Hippocampal formation (tissue), 2 donors: ENCODE measurements at places on chromosomes 5 and 9.

- DNase-seq = no peak
These were observed 6.8 kb upstream of the S1PR3 start for GRCh38 chr9:88984543-88984883.

DNA sequence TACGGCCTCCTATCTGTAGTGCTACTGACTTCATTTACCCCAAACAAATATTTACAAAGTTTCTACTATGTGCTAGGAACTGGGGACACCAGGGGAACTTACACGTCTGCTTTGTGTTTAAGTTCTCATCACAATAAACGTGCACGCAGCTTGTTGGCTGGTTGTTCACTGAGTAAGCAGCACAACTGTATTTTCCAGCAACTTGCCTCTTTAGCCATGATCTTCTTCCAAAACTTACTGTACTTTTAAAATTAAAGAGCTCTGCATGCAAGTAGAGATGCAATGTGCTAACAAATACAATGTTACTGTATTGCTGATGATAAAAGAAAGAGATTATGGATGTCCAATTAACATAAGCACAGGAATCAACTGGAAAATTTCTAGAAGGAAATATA, 62.8 kb downstream of the RAPGEF1 start:
- no peak for DNase-seq

DNA sequence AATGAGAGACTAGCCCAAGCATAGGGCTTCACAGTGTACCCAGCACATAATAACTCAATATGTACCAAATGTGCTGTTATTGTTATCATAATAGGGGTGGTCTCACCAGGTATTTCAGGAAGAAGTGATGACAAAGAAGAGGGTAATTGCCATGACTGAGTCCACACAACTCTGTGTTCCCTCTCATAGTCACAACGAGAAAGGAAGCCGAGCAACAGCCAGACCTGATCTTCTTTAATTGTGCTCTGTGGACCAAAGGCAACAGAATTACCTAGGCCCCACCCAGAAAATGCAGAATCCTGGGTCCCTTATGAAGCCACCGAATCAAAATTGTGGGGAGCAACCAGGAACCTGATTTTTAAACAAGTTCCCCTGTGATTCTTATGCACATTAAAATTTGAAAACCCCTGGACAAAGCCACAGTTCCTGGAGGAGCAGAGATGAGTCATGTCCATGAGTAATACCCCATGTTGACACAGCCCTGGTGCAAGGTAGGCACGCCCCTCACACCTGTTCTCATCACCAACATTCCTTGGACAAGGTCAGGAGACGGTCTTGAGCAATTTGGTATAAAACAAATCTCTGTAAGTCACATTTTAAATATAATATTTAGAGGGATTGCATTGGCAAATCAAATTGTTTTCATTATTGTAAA, 5.2 kb downstream of the FGF1 start:
- no peak for DNase-seq

DNA sequence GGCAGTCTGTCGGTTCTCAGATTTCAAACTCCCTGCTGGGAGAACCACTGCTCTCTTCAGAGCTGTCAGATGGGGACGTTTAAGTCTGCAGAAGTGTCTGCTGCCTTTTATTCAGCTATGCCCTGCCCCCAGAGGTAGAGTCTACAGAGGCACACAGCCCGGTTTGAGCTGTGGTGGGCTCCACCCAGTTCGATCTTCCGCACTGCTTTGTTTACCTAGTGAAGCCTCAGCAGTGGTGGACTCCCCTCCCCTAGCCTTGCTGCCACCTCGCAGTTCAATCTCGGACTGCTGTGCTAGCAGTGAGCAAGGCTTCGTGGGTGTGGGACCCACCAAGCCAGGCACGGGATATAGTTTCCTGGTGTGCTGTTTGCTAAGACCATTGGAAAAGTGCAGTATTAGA, 8.0 kb downstream of the SLC27A6 start:
- DNase-seq = no peak

DNA sequence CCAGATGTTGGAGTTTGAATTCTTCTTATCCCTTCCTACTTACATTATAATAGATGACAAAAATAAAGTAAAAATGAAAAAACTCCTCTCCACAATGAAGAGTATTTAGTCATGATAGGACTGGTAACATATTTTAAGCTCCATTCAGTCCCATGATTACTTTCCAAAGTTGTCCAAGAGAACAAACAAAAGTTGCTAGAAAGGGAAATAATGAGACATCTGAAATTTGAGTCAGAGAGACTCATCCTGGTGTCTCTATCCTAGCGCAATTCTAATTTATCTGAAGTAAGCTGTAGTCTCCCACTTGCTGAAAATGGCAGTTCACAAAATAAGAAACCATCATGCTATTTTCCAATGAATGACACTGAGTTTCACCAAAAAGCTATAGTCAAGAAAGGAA, 152.2 kb downstream of the BNC2 start:
- DNase-seq = no peak
